ENCODE measurements at places on chromosomes 13 and 19. TPM values are rescaled to one million over a fixed set of nuclear protein-coding genes. Genes with fewer than 3 reads are reported as not detected.

Gene C19orf33
- not detected for total RNA-seq

Gene ADGRE3
- not detected for total RNA-seq

- DNase-seq, result no peak
These were observed 797.8 kb downstream of the EFNB2 start for GRCh38 chr13:105737688-105738087.

- DNase-seq, result peak; percentile 19
These were observed 175.3 kb downstream of the ZIC5 start for GRCh38 chr13:99796175-99796819.

Gene ZNF112
- 0.07 TPM for total RNA-seq

GRCh38 chr13:74575729-74576125 lies 441.5 kb upstream of the KLF12 start:
- DNase-seq, result peak; percentile 47

GRCh38 chr19:2176337-2176994 lies 12.7 kb downstream of the DOT1L start:
- no peak for DNase-seq

DNA sequence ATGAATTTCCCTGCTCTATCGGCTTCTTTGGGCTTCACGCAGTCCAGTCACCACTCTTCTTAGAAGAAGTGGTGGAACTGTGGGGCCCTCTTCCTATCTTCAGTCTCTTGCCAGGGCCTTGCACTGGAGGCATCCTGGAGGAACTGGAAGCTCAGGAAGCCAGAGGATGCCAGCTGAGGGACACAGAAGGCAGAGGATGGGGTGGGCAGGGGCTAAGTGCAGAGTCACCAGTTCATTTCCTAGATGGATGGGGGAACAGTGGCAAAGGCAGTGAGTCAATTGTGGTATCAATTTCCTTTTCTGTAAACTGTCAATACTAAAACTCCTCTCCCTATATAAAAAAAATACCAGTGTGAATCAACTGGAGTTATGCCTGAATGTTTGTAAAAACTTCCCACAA lies 419.7 kb downstream of the KLF12 start:
- DNase-seq, result no peak

DNA sequence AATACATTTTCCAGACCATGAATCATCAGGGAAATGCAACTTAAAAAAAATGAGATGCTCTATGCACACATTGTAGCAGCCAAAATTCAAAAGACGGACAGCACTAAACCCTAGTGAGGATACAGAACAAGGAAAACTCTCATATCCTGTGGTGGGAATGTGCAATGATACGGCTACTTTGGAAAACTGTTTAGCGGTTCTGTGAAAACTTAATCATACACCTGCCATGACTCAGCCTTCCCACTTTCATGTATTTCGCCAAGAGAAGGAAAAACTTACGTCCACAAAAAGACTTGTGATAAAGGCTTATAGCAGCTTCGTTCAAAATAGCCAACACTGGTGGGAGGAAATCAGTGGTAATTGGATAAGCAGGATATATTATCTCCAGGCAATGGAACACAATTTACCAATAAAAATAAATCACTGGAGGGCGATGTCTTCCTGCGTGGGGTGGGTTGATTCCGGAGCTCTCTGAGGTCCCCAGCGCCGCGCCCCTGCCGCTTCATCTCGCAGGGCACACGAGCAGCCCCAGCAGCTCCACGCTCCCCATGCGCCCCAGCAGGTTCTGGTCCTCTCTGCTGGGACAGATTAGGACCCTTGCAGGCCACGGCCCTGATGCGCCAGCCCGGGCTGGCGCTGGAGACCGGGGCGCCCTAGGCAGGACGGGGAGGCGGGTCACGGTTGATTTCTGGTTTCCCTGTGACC lies 97.2 kb upstream of the ARHGEF7 start:
- no peak for DNase-seq

DNA sequence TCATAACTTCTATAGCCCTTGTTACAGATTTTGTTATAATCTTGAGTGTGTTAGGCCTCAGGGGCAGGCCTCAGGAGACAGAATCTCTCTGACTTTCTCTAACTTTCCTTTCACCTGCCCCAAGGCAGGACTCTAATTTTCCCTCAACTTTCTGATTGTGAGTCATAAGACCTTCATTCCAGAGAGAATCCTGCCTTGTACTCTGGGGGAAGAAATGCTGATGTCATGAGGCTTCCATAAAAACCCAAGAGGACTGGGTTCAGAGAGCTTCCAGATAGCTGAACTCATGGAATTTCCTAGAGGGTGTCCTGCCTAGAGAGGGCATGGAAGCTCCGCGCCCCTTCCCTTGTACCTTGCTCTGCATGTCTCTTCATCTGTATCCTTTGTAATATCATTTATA lies 5.3 kb upstream of the KBTBD6 start:
- DNase-seq, result no peak

DNA sequence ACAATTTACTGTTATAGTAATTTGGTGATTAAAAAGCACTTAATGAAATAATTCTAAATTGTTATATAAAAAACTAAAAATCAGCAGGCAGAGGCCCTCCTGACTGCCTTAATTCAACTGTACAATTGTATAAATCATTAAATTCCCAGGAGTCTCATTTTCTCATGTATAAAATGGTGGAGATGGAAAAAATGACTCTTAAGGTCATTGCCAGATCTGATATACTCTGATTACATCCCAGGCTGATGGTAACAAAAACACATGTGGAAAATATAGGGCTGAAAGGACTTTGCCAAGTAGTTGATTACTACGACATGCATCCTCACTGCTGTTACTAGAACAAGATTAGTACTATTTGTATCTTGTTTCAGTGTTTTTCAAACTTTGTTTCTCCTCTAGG lies 1020.0 kb upstream of the SLC10A2 start:
- no peak for DNase-seq

Gene CPAMD8
- 0.43 TPM for total RNA-seq

Gene SULT2A1
- total RNA-seq, result not detected

- DNase-seq, result no peak
These were observed 711.0 kb downstream of the UQCRFS1 start for GRCh38 chr19:28501976-28502375.

- DNase-seq, result no peak
These were observed 1770.0 kb downstream of the PCDH9 start for GRCh38 chr13:65460136-65460535.

GRCh38 chr13:27968316-27969081 lies 616 bp downstream of the CDX2 start:
- DNase-seq, result no peak

- no peak for DNase-seq
These were observed 191.7 kb upstream of the SERP2 start for GRCh38 chr13:44181931-44182330.

DNA sequence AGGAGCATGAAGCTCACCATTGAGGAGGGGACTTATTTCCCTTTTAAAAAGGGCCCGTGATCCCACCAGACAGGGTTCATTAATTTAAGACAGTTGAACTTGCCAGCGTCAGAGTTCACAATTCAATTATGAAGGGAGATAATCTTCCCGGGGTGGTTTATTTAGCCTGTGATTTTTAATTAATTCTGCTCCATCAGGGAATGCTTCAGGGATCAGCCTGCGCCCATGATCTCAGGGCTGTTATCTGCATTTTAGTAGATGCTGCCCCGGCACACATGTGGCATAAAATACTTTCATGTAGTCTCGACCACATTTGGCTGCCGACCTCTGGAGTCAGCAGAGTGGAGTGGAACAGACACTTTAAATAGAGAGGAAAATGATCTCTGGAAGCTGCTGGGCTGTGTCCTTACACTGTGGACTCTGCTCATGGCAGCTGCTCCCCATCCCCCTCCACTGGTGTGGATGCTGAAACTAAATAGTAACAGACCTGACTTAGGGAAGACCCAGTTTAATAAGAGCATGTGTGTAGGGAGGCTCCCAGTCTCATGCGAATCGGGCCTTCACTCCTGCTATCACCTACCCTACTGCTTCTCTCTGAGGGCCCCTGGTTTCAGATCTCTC lies 256.9 kb downstream of the TEX29 start:
- DNase-seq, result no peak

DNA sequence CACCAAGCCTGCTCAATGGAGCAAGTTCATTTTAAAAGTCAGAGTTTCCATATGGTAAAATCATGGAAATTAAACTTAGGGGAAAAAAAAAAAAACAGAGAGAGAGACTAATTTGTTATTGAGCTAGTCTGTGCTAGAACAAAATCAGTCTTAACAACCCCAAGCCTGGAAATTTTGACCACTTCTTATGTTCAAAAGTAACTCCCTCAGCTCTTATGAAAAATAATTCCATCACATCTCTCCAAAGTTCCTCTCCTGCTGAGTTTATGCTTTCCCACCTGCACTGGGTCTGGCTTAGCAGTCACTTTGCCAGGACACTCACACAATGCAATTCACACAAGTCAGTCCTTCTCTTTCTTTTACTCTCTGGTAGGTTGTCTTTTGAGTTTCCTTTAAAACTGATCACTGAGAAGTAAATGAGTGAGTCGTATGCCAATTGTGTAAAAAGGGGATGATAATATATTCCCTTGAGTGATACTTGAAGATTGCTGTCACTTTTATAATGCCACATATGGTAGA lies 92.6 kb downstream of the ENOX1 start:
- DNase-seq, result no peak

DNA sequence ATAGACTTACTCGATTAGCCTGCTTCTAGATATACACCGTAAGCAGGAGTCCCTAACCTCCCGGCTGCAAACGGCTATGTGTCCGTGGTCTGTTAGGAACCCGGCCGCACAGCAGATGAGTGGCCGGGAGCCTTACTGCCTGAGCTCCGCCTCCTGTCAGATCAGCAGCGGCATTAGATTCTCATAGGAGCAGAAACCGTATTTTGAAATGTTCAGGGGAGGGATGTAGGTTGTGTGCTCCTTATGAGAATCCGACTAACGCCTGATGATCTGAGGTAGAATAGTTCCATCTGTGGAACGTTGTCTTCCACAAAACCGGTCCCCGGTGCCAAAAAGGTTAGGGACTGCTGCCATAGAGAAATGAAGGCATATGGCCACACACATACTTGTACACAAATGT lies 1491.9 kb downstream of the SLITRK5 start:
- DNase-seq, result no peak

Gene HSD17B14
- total RNA-seq, result 3.2 TPM

Gene TYK2
- total RNA-seq, result 222 TPM

Gene SLC25A41
- 0.16 TPM for total RNA-seq

GRCh38 chr13:83498481-83499190 lies 383.6 kb downstream of the SLITRK1 start:
- no peak for DNase-seq

Gene KLK3
- not detected for total RNA-seq

GRCh38 chr19:42005504-42005903 lies 11.5 kb upstream of the ATP1A3 start:
- DNase-seq, result no peak

Measured in activated T-cell treated with anti-CD3 and anti-CD28 coated beads, Interleukin-2, amount 50 U/mL, for 72 hours (primary cell).